ENCODE measurements at places on chromosomes 16 and 17. TPM values are rescaled to one million over a fixed set of nuclear protein-coding genes. Genes with fewer than 3 reads are reported as not detected.
A peak's percentile ranks its signal among the peaks of the same experiment; 100 is the strongest.

The TMEM238L gene
- not detected for total RNA-seq

The UBE2G1 gene
- 58.8 TPM for total RNA-seq

DNA sequence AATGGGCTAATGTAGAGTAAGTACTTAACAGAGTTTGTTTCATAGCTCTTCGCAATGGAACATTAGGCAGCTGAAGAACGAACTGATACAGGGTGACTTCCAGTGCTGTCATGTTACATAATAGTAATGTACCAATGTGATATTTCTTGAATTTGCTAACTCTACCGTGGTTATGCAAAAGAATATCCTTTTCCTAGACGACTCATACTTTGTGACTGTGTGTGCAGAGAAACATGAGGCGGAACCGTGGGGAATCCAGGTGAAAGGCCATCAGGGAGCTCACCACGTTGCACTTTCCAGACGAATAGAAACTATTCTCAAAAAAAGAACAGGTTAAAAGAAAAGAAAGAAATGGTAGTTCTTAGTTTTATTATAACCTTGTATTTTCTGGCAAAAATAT lies 13.2 kb downstream of the NOB1 start:
- H3K4me1 ChIP-seq, result peaks cover 2% of the 10 kb centered on the region
- H3K4me3 ChIP-seq, result no peak overlapping the region
- no peaks in the 10 kb centered on the region for H3K27me3 ChIP-seq
- peaks cover 44% of the 10 kb centered on the region for H3K36me3 ChIP-seq
- no peak for DNase-seq

DNA sequence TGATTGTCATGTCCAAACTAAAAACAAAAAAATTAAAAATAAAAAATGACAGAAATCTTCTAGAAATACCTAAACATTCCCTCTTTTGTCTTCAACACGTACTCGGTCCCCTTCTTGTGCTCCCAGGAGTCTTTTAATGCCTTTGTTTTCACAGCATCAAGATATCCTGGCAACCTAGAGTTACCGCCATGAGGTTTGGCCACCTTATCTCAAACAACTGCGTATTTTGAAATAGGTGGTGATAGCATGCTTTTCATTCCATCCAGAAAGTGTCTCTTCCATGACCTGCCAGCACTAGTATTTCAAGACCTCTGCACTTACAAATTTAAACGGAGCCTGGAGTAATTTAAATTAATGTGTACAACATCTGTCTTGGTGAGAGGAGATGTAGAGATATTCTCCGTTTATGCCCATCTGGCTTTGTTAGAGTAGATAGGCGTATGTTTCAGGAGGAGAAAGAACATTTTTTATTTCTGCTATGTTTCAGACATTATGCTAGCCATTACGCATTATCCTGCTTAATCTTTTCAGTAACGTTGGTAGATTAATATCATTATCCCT lies 42.0 kb downstream of the RBFOX1 start:
- no peak overlapping the region for H3K27ac ChIP-seq
- H3K4me1 ChIP-seq, result no peaks in the 10 kb centered on the region
- no peaks in the 10 kb centered on the region for H3K27me3 ChIP-seq
- DNase-seq, result no peak
- H3K4me3 ChIP-seq, result no peak overlapping the region
- H3K36me3 ChIP-seq, result no peaks in the 10 kb centered on the region

DNA sequence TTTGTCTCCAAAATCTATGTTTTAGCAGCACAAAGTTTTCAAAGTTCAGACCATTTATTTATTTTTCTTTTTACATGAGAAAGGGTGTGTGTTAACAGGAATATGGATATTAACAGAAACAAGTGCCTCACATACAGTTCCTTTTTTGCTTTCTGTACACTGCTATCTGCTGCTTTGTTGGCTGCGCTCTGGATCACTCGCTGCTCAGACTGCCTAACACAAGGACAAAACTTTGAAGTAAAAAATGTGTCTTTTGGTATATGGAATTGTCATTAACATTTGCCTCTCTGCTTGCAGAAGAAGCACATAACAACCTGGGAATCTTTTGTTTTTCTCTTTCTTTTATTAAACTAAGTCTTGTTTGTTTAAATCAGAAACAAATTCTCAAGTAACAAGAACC lies 262.8 kb downstream of the ZFHX3 start:
- no peak overlapping the region for H3K4me3 ChIP-seq
- H3K27ac ChIP-seq, result no peak overlapping the region
- H3K36me3 ChIP-seq, result peaks cover 1% of the 10 kb centered on the region

GRCh38 chr17:58568044-58568799 lies 53.8 kb upstream of the MTMR4 start:
- no peak for DNase-seq
- no peak overlapping the region for H3K4me3 ChIP-seq
- H3K36me3 ChIP-seq, result no peaks in the 10 kb centered on the region
- no peak overlapping the region for H3K27ac ChIP-seq
- H3K4me1 ChIP-seq, result peaks cover 5% of the 10 kb centered on the region
- no peaks in the 10 kb centered on the region for H3K27me3 ChIP-seq

GRCh38 chr17:75753514-75754377 lies 11.2 kb downstream of the GALK1 start:
- peaks cover 10% of the 10 kb centered on the region for H3K4me1 ChIP-seq
- peak; percentile 85 for DNase-seq
- no peak overlapping the region for H3K27ac ChIP-seq
- H3K36me3 ChIP-seq, result no peaks in the 10 kb centered on the region
- peak overlapping the region; percentile 57 for H3K4me3 ChIP-seq

- peaks cover 32% of the 10 kb centered on the region for H3K4me1 ChIP-seq
- peaks cover 33% of the 10 kb centered on the region for H3K27me3 ChIP-seq
- no peak within 1 kb of the TSS for H3K27ac ChIP-seq
- DNase-seq, result no peak
Measured at GRCh38 chr16:88638323-88639230, at the start of gene IL17C. Gene IL17C (plus strand): TSS chr16:88638572. CDS start chr16:88638642, 70 bp downstream.

- H3K36me3 ChIP-seq, result no peaks in the 10 kb centered on the region
- no peak overlapping the region for H3K4me3 ChIP-seq
- peaks cover 5% of the 10 kb centered on the region for H3K4me1 ChIP-seq
- no peak overlapping the region for H3K27ac ChIP-seq
Measured at GRCh38 chr17:58391302-58391984, 25.9 kb downstream of the RNF43 start.

- H3K4me1 ChIP-seq, result no peaks in the 10 kb centered on the region
- peaks cover 6% of the 10 kb centered on the region for H3K36me3 ChIP-seq
- DNase-seq, result no peak
- H3K27me3 ChIP-seq, result no peaks in the 10 kb centered on the region
- no peak overlapping the region for H3K4me3 ChIP-seq
Measured at GRCh38 chr17:1029922-1030644, 33.2 kb downstream of the TIMM22 start.

DNA sequence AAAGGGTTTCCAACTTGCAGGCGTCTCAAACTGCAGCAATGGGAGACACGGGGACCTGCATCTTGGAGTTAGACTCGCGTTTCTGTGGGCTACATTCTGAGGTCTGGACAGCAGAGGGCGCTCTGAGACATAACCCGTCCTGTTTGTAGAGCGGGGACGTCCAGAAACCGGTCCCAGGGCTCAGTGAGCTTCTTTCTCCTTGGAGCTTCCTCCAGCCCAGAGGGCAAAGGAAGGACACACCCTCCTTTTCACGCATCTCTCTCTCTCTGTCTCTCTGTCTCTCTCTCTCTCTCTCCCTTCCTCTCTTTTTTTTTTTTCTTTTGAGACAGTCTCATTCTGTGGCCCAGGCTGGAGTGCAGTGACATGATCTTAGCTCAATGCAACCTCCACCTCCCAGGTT lies 19.8 kb downstream of the COX4I1 start:
- H3K4me3 ChIP-seq, result no peak overlapping the region
- peak; percentile 78 for DNase-seq
- H3K27ac ChIP-seq, result no peak overlapping the region
- H3K27me3 ChIP-seq, result peaks cover 24% of the 10 kb centered on the region
- H3K36me3 ChIP-seq, result no peaks in the 10 kb centered on the region
- peaks cover 7% of the 10 kb centered on the region for H3K4me1 ChIP-seq

DNA sequence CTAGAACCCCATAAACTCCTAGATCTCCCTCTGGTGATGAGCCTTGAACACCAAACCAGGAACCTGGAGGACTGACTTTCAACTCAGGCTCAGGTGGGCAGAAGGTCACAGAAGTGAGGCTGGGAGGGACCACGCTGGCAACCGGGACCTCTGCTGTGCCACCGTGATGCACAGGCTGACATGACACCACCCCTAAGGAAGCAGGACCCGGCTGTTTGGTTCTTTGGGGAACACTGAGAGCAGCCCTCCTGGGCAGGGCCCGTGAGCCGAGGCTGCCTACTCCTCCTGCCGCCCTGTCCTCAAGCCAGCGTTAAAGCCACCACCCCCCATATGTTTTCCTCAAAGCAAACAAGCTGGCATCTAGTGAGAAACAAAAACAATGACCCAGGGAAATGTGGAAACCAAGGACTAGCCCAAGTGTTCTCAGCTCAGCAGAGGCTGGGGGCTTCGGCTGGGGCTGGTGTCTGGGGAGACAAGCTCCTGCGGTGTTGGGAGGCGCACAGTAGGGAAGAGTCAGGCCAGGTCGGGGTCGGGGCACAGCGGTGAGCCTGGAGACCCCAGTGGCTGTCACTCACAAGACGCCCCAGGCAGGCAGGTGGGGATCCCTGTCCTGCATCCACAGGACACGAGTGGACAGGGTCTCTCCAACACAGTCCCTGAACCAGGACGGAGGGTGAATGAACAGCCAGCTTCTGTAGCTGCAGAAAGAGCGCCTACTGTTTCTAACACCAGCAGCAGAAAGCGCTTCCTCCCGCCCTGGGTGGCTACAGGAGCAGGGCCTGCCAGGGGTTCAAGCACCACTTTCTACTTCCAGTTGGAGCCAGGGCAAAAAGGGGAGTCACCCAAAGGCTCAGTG lies 1.7 kb downstream of the SMIM5 start:
- H3K36me3 ChIP-seq, result no peaks in the 10 kb centered on the region
- no peak for DNase-seq
- no peaks in the 10 kb centered on the region for H3K27me3 ChIP-seq
- peaks cover 5% of the 10 kb centered on the region for H3K4me1 ChIP-seq
- H3K27ac ChIP-seq, result no peak overlapping the region

DNA sequence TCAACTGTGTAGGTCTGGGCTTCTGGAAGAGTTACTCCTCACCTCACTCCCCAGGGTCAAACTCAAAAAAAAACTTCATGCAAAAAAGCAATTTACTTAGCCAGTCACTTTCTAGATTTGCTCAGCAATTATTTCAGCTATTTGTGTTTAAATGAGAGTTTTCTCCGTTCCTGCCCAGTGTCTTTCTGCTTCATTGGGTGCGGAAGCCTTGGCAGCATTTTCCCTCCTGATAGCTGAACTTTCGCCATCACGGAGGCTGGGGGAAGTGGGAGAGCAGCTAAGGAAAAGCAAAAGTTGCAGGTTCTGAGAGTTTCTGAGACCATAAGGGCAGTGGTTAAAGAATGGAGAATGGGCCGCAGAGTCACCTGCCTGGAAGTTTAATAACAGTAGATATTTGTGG lies 287.1 kb upstream of the DYNLRB2 start:
- no peaks in the 10 kb centered on the region for H3K36me3 ChIP-seq
- H3K27me3 ChIP-seq, result peaks cover 4% of the 10 kb centered on the region
- H3K4me3 ChIP-seq, result no peak overlapping the region

GRCh38 chr16:80299416-80299815 lies 241.4 kb upstream of the DYNLRB2 start:
- H3K36me3 ChIP-seq, result no peaks in the 10 kb centered on the region
- no peak overlapping the region for H3K4me3 ChIP-seq
- H3K27ac ChIP-seq, result no peak overlapping the region
- peaks cover 15% of the 10 kb centered on the region for H3K27me3 ChIP-seq
- H3K4me1 ChIP-seq, result no peaks in the 10 kb centered on the region

DNA sequence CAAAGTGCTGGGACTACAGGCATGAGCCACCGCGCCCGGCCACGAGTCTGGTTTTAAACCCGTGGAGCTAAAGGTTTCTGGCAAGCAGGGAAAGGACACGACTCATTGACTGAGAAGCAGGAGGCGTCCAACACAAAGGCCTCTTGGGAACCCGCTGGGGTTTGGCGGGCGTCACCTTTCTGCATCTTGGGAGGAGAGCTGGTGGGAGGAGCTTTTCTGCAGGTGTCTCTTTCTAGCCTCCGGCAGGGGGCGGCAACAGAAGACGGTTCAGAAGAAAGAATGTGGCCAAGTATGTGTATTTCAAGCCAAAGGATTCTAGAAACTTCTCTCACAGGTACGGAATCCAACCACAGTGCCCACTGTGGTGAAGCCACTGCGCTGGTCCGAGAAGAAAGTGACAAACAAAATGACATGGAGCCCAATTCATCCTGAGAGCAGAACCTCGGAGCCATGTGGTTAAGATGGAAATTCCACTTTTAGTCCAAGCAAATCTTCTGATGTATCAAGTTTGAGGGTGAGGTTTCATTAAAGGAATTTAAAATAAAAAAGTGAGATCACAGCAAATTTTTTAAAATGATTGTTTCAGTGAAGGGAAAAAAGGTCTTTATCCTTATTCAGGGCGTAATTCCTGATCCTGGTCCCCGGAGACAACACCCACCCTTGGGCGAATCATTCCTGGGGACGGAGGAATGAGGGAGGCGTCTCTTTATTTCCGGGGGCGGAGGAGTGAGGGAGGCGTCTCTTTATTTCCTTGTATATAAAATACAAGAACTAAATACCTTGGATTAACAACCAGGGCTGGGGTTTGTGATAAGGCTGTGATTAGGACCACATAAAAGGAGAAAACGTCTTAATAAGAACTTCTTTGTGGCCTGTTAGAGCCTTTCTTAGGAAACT lies 97.6 kb downstream of the MRM3 start:
- H3K27ac ChIP-seq, result no peak overlapping the region
- peak; percentile 61 for DNase-seq
- H3K4me1 ChIP-seq, result peaks cover 14% of the 10 kb centered on the region
- H3K4me3 ChIP-seq, result no peak overlapping the region
- peaks cover 50% of the 10 kb centered on the region for H3K27me3 ChIP-seq

DNA sequence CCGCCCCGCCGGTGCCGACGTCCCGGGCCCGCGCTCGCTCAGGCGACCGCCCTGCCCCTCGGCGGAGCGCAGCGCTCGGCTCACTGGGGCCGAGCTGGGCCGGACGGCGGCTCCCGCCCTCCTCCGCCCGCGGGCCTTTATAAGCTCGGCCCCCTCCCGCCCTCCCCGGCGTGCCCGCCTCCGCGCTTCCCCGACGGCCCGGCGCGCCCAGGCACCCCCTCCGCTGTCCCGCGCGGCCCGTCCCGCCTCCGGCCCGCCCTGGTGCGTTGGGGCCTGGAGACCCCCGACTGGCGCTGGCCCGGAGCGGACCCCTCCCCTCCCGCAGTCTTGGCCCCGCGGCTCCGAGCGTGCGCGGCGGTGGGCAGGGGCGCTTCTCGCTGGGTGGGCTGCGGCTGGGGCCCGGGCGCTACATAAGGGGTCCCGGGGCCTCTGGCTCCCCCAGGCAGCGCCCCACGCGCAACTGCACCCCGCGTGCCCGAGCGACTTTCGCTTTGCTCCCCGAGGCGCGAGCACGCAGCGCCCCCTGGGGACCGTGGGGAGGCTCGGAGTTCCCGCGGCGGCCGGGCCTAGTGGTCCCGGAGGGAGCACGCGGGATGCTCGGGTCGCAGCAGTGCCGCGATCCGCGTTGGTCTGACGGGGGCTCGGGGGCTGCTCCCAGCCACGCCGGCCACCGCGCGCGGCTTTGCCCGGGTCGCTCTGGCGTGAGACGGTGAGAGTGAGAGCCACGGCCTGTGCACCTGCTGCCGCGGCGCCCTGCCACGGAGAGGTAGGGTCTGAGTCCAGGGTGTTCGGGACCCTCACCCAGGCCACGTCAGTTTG lies at the start of gene PIEZO1:
Gene PIEZO1 (minus strand): TSS at position 115 of the 819 bp plus-strand sequence. CDS start 256 bp downstream, outside the sequence.
- H3K4me1 ChIP-seq, result peaks cover 44% of the 10 kb centered on the region
- peak; percentile 79 for DNase-seq
- H3K4me3 ChIP-seq, result peak within 1 kb of the TSS; percentile 86
- H3K36me3 ChIP-seq, result no peaks in the 10 kb centered on the region
- peak within 1 kb of the TSS; percentile 84 for H3K27ac ChIP-seq
